ENCODE measurements at places on chromosomes 5 and 9.

GRCh38 chr5:57069115-57069835 lies 104.6 kb upstream of the GPBP1 start:
- DNase-seq, result peak; percentile 11

- DNase-seq, result peak; percentile 56
Observed at GRCh38 chr9:124770359-124771020, 621 bp downstream of the NR6A1 start.

DNA sequence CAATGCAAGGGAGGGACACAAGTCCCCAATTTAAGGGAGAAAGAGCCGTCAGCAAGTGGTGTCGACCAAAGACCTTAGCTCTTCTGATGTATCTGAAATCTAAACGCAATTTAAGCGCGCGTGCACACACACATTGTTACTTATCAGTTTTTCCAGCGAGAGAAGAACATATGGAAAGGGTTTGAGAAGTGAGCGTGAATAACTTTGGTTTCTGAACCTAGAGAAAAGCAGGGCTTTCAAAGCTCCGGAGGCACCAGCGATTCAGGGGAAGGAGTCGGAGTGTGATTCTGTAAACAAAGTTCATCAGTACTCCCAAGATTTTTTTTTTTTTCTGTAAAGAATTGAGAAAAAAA lies 191.8 kb downstream of the MEF2C start:
- no peak for DNase-seq

- DNase-seq, result no peak
Observed at GRCh38 chr5:108957333-108957732, 209.6 kb downstream of the FER start.

- no peak for DNase-seq
Observed at GRCh38 chr9:115008536-115009270, 78.3 kb upstream of the TNFSF8 start.

DNA sequence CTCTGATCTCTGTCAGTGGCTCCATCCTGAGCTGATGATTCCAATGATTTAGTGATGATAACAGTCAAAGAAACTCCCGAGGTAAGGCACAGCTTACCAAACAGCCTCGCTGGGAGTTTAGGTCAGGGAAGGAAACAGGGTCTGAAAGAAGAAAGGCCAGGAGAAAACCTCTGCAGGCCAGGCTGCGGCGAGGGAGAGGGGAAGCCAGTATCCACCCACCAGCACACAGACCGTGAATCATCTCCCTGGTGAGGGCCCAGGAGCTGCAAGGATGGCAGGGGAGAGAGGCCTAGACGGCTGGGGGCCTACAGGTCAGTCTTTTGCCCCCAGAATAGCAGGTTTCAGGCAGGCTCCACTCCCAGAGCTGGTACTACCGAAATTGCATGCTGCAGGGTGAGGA lies 590.5 kb downstream of the CCDC171 start:
- no peak for DNase-seq

- no peak for DNase-seq
Observed at GRCh38 chr9:69175486-69175885, 1.4 kb downstream of the TJP2 start.

- DNase-seq, result no peak
Observed at GRCh38 chr9:38319496-38320173, 72.9 kb upstream of the ALDH1B1 start.

- DNase-seq, result no peak
Observed at GRCh38 chr5:107593009-107593408, 77.7 kb downstream of the EFNA5 start.

DNA sequence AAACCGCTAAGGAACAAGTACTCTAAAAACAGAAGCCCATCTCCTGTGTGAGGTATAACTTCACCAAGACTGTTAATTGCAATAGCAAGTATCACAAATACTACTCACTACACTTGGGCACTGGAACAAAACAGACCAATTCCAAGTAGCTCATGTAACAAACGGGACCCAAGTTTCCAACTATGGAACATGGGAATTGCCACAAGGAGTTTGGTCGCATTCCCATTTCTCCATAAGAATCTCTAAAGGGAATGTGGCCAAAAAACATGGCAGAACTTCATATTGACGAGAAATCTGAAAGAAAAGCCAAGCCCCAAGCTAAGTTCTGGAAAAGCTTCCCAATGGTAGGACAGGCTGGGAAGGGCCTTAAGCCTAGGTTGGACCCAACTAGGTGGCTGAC lies 162.5 kb downstream of the MAPKAP1 start:
- DNase-seq, result no peak

- DNase-seq, result no peak
Observed at GRCh38 chr5:17106521-17106920, 110.9 kb upstream of the BASP1 start.

DNA sequence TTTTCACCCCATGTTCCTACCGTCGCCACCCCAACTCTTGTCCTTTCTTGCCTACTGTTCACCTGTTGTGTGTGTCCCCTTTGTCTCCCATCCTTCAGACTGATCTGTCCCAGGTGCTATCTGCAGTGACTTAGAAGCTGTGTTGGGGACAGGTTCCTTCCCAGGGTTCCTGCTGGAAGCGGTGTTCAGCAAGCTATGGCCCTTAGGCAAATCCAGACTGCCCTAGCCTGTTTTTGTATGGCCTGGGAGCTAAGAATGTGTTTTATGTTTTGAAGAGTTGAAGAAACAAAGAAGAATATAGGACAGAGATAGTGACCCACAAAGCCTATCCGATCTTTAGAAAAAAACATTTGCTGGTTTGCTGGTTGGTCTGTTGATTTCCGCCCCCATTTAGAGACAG lies 236.4 kb downstream of the GOLPH3 start:
- no peak for DNase-seq

- DNase-seq, result no peak
Observed at GRCh38 chr5:104452550-104452949, 890.0 kb upstream of the NUDT12 start.

DNA sequence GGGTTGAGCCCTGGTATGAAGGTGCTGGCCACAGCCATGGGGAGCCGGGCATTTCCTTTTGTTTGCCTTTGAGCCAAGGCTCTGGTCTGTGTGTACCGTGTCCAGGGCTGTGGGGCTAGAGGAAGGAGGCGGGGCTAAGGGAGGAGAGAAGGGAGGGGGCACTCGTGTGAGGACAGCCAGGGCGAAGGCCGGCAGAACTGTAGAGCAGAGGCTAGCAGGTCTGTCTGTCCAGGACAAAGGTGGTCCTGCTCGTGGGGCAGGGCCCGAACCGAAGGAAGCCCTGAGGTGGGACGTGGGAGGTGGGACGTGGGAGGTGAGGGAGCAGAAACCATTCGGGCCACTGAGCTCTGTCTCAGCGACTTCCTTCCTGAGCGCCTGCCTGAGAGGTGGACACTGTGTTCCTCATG lies 41.3 kb upstream of the TESK1 start:
- no peak for DNase-seq

GRCh38 chr9:112997236-112997941 lies 14.6 kb downstream of the ZNF883 start:
- DNase-seq, result no peak

DNA sequence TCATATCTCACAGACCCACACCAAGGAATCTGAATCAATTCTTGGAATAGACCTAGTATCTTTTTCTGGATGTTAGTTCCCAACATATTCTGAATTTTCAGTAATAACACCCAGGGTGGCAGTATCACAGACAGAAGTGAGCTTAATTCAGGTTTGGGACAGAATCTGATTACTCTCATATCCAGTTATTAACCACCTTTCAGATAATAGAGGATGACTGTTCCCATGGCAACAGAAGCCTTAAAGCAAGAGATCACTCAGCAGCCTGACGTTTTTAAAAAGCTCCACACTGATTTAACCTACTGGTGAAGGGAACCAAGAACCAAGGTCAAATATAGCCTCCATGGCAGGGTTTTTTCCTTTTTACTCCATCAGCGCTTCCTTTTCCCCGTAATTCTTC lies 68.4 kb downstream of the ACTBL2 start:
- no peak for DNase-seq

GRCh38 chr5:97100476-97100875 lies 41.9 kb downstream of the LIX1 start:
- DNase-seq, result no peak

DNA sequence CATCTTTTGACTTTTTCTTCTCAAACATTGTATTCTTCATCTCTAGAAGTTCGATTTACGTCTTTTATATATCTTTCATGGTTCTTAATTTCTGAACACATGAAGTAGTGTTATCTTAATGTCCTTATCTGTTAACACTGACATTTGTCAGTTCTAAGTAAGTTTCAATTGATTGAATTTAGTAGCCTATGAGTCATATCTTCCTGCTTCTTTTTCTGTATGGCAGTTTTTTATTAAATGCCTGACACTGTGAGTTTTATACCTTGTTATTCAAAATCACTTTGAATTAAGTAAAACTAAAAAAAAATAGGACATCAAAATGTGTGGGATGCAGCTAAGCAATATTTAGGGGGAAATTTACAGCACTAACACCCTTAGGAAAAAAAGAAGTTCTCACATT lies 707.0 kb upstream of the ACO1 start:
- DNase-seq, result no peak

GRCh38 chr9:22026696-22027095 lies 17.6 kb upstream of the CDKN2B start:
- DNase-seq, result no peak
